Fibroblast of the conjunctiva (primary cell): ENCODE measurements at places on chromosomes 7 and 10.

DNA sequence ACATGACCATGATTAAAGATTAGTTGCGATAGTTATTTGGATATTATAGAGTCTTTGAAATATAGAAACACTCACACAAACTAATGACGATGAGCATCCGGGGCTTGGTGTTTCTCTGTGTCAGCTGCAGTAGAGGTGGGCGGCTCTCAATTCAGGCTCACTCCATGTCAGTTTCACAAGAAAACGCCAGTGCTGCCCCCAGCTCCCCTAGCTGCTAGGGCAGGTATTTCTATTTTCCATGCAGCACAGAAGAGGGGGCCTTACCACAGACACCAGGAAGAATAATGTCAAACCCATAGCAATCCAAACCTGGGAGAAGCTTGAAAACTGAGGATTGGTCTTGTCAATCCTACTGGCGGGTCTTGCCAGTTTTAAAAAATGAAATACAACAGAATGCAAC lies 197.1 kb downstream of the PHTF2 start:
- DNase-seq, result no peak

GRCh38 chr10:84727398-84727797 lies 399.0 kb downstream of the CCSER2 start:
- DNase-seq, result no peak

DNA sequence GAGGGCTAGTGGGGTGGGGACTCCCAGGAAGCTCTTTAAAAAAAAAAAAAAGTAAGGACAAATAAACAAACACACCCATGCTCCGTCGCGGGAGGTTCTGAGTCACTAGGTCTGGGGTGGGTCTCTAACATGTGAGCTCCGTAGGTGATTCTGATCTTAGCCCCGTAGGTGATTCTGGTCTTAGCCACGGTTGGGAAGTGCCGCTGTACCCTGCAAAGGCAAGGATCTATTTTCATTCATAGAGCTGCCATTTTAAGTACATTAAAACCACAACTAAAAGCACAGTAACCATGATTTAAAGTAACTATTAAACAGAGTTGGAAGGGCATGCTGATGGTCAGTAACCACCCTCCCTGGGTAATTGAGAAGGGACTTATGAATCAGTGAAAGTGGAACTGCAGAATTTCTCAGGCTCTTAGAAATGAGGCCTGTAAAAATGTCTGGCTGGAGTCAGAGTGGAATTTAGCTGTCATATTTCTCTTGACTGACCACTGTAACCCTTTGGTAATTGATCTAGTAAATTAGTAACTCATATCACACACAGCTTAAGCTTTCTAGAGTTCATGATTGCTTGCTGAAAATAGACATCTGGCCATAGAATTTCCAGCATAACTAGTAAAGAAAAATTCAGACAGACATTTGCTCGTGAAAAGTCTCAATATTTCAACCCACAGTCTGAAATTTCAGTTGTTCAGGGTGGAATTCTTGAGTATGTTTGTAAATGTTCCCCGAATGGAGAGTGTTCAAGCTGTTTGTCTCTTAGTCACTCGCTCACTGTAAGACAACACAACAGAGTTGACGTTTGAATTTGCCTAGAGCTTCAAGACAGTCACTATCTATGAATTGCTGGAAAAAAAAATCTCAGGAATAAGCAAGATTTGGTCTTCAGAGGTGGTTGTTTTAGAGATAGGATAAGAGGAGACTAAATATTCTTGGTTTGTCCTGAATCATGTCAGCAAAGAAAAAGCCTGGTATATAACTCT lies 34.2 kb upstream of the TCF7L2 start:
- DNase-seq, result peak; percentile 20

GRCh38 chr10:103766751-103767505 lies 88.4 kb downstream of the SH3PXD2A start:
- DNase-seq, result no peak

GRCh38 chr10:32112055-32112454 lies 55.8 kb upstream of the KIF5B start:
- DNase-seq, result peak; percentile 67

- DNase-seq, result no peak
Observed at GRCh38 chr7:25968205-25968993, 183.6 kb upstream of the NFE2L3 start.

- DNase-seq, result no peak
Observed at GRCh38 chr10:8402576-8402975, 348.1 kb downstream of the GATA3 start.

DNA sequence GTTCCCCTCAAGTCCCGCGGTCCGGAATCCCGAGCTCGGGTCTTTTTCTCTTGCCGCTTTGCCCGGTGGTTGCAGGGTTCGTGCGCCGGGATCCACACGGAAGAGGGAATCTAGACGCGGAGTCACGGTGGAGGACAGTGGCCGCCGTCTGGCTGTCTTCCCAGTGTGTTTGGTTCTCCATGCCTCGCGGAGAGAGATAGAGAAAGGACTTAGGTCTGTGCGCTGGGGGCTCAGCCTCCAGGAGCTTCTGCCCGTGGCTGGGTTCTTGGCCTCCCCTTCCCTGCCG lies 1.6 kb downstream of the FFAR4 start:
- no peak for DNase-seq

DNA sequence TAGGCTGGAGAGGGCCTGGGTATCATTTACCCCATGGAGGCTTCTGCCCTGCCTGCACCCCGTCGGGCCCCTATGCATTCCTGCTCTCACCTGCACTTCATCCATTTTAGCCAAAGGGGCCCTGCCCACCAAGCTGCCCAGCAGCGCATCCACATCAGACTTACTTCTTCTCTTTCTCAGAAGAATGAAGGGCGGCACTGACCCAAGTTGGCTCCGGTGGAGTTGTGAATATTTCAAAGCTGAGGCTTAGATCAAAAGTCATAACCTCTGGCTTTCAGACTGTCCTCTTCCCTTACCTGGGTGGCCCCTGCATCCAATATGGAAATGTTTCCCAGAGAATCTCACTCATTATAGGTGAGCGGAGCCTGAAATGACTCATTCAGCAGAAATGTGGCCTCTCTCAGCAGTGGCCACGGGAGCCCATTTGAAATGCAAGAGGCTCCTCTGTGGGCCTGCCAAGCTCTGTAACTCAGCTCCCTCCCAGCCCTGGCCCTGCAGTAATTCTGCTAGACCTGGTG lies 117.6 kb upstream of the TCF7L2 start:
- no peak for DNase-seq

DNA sequence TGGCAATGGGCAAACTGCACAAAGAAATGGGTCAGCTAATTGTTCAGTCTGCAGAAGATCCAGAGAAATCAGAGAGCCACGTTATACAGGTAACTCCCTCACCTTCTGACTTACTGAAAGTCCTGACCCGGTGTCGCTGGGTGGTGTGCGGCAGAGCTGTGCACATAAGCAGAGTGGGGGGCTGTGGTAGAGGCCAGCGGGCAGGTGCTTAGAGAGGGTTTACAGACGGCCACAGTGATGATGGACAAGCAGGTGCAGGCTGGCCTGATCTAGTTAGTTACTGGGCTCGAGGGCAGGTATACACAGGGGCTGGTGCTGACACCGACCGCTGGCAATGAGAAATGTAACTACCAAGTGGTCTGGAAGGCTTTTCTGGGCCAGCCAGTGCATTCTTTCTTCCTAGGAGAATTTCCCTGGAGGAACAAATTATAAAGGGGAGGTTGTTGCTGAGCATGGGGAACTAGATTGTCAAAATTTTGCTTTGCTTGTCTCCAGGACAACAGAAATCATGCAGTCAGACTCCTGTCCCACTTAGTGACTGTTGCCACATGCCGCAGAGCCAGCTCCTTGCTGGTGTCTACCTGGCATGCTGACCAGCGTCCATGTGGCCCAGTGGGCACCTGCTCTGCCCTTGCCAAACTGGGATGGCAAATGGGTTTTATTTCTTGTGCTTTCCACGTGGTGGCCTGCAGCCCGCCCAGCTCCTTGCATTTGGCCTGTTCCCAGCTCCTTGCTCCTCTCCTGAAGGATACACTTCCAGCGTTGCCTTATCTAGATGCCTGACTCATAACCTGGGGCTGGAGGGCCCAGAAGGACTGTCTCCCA lies 28.8 kb downstream of the DENND10 start:
- DNase-seq, result no peak

- DNase-seq, result no peak
Observed at GRCh38 chr7:158343526-158343925, 244.1 kb downstream of the PTPRN2 start.

GRCh38 chr10:51186361-51186760 lies 112.1 kb downstream of the PRKG1 start:
- DNase-seq, result no peak

DNA sequence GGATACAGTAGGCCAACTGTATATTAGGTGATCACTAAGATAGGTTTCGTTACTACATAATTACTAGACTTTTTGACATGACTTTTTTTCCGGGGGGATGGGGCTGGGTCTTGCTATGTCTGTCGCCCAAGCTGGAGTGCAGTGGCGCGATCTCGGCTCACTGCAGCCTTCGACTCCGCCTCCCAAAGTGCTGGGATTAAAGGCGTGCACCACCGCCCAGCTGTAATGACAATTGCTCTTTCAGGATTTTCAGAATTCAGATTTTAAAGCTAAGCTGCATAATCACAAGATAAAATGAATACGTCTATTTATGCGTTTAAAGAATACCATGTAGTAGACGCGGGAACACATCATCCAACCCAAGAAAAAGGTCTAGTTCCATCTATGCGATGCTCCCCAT lies 982 bp downstream of the IDI1 start:
- no peak for DNase-seq

- DNase-seq, result no peak
Observed at GRCh38 chr7:5595545-5596045, 172.0 kb upstream of the TNRC18 start.

DNA sequence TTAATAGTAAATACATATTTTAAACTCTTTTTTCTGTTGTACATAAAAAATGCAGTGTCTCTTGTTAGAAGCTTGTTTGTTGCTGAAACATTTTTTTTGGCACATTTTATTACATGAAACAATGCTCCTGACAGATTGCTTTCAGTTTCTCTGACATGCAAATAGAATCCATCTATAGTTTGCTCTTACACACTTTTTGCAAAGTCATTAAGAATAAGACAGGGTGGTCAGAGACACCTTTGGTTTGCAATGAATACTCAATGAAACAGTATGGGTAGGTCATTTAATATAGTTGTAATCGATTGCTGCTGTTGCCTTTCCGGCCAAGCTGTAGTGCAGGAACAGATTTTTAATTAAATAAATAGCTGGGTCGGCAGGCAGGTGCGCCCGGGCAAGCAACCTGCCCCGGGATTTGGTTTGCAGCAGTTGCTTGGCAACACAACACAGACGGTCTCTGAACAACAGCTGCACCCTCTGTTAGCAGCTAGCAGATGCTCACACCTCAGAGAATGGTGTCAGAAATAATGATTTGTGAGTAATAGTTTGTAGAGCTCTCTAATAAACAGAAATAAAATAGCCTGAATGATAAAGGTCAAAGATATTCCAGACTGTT lies 115.7 kb upstream of the CACNA2D1 start:
- DNase-seq, result no peak

DNA sequence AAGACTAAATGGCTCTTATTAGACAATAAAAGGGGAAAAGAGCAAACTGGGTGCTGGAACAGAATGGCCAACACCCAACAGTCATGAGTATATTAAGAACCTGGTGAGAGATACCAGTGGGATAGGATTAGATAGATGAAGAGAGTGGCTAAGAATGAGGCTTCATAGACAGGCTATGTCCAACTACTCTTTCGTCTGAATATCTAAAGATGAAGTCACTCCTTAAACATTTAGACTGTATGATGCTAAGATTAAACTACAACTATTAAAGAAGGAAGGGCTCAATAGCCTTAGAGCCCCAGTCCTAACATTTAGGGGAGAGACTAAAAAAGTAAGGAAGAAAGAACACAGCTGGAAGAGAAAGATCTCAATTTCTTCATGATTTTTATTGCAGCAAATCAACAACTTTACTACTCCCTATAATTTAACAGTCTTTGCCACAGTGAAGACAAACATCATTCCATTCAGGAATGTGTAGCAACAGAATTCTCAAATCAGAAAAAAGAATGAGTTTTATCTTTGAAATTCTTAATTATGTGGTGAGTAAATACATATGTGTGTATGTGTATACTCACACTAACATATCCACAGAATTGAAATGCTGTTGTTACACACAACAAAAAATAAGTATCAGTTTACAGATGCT lies 45.6 kb downstream of the CACNA2D1 start:
- DNase-seq, result no peak

- DNase-seq, result no peak
Observed at GRCh38 chr7:11369696-11370095, 396.0 kb downstream of the PHF14 start.

DNA sequence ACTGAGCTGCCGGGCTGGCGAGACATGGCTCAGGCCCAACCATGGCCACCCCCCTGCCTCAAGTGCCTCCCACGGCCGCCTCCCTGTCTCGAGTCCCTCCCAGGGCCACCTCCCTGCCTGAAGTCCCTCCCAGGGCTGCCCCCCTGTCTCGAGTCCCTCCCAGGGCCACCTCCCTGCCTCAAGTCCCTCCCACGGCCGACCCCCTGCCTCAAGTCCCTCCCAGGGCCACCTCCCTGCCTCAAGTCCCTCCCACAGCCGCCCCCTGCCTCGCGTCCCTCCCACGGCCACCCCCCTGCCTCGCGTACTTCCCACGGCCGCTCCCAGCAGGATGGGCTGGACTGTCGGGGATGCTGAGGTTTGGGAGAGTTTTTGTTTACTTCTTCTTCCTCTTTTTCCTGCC lies 462.5 kb downstream of the PTPRN2 start:
- no peak for DNase-seq

GRCh38 chr10:59098387-59098786 lies 78.1 kb upstream of the PHYHIPL start:
- peak; percentile 58 for DNase-seq

DNA sequence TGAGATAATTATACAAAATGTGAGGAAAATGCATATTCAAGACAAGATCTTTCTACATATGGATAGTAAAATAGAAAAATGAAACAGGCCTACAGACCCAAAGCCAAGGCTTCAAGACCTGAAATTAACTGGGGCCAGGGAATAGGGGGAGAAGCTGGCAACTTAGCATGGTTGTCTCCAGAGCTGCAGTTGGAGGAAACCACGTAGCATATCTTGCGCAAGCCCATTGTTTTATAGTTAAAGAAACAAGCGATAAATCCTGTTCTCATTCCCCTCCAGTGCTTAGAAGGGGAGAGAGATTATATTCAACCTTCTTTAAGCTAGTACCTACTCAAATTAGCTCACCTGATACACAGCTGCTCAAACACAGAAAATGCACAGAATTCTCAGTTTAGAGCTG lies 197.1 kb downstream of the SORCS1 start:
- no peak for DNase-seq

- no peak for DNase-seq
Observed at GRCh38 chr7:66967029-66967428, 28.4 kb downstream of the SBDS start.
